ENCODE measurements at places on chromosomes 3 and 15.

DNA sequence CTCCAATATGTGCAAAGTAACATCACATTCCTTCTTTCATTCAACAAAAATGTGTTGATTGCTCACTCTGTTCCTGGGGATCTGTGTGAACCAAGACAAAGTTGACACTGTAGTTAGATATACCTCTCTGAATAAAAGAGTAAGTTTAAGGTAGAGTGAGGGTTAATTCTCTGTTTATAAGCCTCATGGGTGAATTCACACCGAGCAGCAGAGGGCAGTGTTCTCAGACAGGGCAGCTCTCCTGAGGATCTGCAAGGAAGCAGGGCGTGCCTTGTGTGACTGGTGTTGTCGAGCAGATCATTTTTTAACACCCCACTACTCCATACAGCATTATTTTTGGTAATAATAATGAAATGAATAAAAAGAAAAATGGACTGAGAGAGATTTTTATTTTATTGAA, 34.4 kb downstream of the PAQR9 start:
- DNase-seq, result no peak

GRCh38 chr3:114456742-114457141, 162.9 kb downstream of the TIGIT start:
- DNase-seq, result no peak

GRCh38 chr3:113623324-113623723, 73.1 kb downstream of the USF3 start:
- peak; percentile 37 for DNase-seq

DNA sequence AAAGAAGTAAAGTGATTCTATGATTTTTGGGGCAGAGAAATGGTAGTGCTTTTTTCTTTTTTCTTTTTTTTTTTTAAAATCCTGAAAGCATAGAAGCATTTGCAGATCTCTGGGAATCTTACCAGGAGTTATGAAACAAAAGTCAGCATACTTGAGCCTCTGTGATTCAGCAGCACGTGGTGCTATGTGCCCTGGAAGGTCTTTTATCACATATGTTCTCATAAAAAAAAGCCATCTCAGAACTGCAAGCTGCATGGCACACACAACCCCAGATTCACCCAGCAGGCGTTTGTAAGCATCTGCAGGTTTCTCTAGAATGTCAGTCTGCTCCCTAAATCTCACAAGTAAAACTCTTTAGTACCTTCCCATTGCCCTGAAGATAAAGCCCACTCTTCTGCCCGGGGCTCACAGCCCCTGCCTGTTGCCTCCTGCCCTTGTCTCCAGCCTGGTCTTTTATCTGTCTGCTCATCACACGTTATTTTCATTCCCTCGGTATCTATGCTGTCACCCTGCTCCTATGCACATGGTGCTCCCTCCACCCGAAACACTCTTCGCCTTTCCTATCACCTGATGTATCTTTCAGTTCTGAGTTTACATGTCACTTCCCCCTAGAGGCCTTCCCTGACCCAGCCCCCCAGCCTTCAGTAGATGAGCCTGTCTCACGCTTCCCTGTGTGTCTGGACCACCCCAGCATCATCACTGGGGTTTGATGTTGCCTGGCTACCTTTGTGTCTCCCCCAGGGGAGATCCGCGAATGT, 72.4 kb downstream of the CHDH start:
- no peak for DNase-seq

DNA sequence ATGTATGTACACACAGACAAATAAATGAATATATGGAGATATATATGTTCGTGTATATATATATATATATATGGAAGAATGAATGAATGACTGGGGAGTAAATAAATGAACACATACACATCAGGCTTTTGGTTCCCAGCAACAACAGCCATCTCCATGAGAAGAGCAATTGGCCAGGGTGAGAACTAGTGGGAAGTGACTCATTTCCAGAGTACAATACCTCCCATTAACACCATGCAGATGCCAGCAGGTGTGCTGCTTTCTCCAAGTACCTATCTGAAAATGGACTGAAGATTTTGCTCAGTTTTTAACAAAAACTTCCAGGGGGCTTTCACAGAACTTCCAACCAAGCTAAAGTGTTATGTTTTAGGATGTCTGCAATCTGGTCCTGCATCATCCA, 179.8 kb upstream of the SLC2A2 start:
- DNase-seq, result no peak

DNA sequence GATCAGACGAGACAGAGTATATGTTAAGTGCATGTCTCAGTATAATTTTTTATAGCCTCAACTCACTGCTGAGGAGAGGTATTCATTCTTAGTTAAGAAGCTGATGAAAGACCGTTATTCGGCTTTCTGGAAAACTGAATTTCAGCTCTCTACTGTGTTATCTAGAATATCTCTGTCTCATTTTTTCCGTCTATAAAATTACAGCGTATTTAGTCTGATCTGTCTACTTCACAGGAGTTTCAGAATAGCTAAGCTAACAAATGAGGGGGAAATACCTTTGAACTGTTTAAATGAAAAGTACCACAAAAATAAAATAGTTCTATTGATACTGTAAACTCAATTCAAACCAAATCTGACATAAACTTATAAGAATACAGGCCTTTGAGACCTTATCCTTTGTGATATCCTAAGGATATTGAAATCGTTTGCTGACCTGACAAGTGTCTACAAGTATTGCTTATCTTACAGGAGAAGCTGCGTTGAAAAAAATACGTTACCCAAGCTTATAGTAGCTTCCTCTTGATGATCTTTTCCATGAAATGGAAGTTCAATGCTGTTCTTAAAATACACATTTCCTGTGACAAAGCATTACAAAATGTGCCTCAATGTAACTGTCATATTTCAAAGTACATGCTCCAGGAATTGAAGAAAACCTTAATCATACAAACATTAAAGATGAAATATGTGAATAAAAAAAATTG, 104.6 kb downstream of the IL1RAP start:
- no peak for DNase-seq

GRCh38 chr3:39849992-39850715, 40.7 kb downstream of the MYRIP start:
- no peak for DNase-seq

DNA sequence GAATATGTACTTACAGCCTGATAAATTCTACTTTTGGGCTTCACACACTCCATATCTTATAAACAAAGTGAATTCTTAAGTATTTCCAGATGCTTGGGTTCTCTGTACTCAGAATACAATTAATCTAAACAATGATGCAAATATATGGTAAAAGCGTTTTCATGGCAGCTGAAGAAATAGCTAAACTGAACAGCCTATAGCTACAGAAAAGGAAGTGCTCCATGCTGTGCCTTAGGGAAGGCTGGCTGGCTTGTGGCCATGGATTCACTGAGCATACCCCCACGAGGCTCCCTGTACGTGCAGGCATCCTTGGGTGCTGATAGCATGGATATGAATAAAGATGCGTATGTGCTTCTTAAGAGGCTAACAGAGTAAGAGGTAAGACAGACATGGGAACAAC, 264.0 kb downstream of the KLF13 start:
- no peak for DNase-seq

GRCh38 chr3:133572158-133573053, 1.1 kb upstream of the CDV3 start:
- no peak for DNase-seq

GRCh38 chr15:81338170-81339007, 14.4 kb upstream of the STARD5 start:
- DNase-seq, result no peak

DNA sequence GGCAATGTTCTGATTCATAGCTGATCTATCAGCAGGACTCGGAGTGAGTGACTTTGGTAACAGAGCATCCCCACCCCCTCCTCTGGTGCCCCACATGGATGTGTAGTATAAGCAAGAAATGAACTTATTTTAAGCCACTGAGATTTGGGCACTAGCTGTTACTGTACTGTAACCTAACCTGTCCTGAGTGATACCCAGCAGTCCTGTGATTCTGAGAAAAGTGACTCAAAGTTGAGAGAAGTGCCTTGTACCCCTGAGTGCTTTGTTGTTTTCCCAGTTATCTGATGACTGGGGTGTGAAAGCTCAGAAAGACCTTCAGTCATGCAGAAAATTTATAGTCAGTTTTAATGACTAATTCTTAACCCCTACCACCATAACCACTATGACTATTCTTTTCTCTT, 439.9 kb upstream of the RBMS3 start:
- DNase-seq, result no peak

DNA sequence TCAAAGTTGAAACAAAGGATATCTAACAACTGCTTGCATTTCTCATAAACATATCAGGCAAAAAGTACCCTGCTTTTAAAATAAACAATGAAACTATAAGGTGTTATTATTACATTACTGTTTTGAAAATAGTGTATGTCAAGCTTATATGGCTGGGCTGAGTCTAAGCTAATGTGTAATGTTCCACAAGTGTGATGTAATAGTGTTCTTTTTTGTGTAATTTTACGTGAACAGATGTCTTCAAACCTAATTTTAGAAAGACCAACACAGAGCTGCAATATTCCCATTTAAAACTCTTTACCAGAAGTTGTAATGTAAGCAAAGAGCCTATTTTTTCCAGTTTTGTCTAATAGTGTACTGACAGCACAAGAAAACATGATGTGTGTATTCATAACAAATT, 34.0 kb downstream of the MINDY2 start:
- DNase-seq, result no peak

- no peak for DNase-seq
Measured at GRCh38 chr3:188278717-188279324, 124.9 kb downstream of the LPP start.

DNA sequence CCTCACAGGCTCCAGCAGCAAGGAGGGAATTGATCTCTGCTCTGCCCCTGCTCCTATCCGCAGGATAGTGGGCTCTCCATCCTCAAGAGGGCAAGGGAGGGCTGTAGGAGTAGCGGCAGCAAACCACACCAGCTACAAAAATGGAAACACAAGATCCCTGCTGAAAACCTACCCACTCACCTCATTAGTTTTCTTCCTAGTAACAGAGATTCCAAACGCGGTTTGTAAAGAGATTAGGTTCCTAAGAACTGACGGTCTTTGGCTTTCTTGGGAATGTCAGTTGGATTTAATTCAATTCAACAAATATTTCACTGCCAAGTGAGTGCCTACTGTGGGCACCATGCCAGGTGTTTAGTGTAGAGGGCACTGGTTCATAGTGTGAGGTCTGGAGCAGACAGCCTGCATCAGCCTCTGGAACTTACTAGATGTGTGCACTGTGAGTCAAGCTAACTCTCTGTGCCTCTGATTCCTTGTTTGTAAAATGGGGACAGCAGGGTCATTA, 84.7 kb downstream of the MRPL46 start:
- no peak for DNase-seq

GRCh38 chr3:59040902-59041301, 8.9 kb downstream of the CFAP20DC start:
- DNase-seq, result no peak

- DNase-seq, result no peak
Measured at GRCh38 chr3:40851836-40852235, 327.1 kb downstream of the ZNF621 start.

- no peak for DNase-seq
Measured at GRCh38 chr3:139318431-139318816, 25.4 kb upstream of the MRPS22 start.

- DNase-seq, result no peak
Measured at GRCh38 chr15:70355275-70355795, 257.6 kb upstream of the TLE3 start.

DNA sequence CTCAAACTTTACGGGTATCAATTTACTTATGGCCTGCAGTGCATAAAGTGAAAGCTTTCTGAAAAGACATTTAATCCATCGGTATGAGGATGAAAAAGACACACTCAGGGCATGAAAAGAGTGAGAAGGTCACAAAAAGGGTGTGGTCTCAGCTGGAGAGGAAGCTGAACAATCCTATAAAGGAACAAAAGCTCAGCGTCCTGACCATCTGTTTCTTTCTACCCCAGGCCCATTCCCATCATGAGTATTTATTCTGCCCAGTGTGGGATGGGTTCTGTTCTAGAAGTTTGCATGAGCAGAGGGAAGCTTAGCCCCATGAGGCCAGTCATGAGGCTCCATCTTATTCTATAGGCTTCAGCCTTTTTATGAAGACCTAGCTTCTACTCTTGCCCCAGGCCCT, 144.6 kb downstream of the LPP start:
- DNase-seq, result no peak

DNA sequence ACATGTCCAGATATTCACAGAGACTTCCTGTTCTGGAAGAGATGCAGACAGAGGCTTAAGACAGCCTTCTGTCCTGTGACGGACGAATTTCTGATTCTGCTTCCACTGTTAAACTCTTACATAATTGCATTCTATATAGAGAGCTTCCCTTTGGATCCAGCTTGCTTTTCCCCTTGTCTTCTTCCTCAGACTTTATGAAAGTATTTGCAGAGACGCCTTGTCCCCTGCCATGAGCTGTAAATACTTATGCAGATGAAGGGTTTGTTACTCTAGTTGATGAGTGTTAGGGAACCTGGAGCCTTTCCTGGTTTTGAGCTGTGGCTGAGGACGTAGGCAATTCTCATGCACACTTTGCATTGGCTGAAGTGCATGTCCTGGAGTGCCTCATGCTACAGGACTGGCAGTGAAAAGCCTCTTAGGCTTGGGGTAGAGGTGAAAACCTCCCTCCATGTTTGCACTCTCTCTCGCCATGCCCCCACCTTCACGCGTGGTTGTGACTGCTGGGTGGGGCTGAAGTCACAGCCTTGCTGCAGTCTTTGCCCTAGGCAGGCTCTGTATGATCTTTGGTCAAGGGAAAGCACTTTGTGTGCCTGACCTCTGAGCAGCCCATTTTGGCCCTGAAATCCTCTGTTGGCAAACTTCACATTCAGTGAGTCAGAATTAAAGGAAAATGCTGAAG, 286.6 kb downstream of the PTPRG start:
- DNase-seq, result no peak

- DNase-seq, result no peak
Measured at GRCh38 chr3:179551349-179552105, 11.2 kb upstream of the ACTL6A start.

DNA sequence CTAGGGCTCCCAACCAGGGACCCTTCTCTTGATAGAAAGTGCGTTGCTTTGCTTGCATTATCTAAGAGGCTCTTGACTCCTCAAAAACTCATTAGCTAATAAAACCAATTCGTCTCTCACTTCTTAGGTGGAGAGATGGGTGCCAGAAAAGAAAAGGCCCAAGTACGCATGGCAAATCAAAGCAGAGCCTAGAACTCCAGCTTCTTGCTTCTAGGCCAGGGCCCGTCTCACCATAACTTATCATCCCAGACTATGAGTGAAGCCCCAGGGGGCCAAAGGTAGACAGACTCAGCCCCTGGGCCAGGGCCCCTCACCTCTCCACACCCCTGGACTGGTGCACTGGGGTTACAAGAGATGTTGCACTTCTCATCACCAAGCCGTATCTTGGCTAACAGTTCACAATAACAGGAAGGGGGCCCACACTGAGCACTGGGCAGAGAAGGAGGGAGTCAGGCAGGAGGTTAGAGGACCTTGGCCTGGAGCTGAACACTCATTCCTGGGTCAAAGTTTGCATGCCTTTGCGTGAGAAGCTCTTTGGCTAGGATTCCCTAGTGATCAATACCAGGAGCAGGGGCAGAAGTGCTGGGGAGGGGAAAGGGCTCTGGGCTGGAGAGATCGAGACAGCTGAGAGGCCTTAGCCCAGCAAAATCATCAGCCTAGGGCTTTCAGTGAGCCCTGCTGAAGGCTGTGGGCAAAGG, 5.4 kb upstream of the CYP1A1 start:
- DNase-seq, result no peak

Measured in retina (tissue), 1 donor.